Hepatocyte (in vitro differentiated cells): ENCODE measurements at places on chromosomes 5 and 9. TPM values are rescaled to one million over a fixed set of nuclear protein-coding genes. Genes with fewer than 3 reads are reported as not detected.
A peak's percentile ranks its signal among the peaks of the same experiment; 100 is the strongest.

The FBN2 gene
- total RNA-seq = 108 and 143 TPM in 2 replicates

The MSX2 gene
- total RNA-seq = 20.7 and 28.8 TPM in 2 replicates

The C9 gene
- total RNA-seq = 0.47 and 0.76 TPM in 2 replicates

The PCSK1 gene
- total RNA-seq = 0.36 and 0.90 TPM in 2 replicates

The LCN9 gene
- total RNA-seq = 2.2 and 2.6 TPM in 2 replicates

The LOX gene
- 98.2 and 120 TPM in 2 replicates for total RNA-seq

DNA sequence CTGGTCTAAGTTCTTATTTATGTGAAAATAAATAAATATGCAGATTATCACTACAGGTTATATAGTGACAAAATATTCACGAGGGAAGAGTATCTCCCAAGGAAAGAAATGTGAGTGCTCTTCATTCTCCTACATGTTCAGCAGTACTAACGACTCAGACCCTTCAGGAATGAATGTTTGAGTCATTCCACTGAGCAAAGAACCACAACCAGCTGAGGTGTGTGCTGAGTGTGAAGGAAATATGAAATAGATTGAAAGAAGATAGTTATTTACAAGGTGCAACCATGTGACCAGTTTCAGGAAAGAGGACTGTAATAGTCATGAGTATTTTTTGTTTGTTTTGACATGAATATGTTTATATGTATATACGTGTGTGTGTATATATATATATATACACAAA, 228.7 kb downstream of the TUSC1 start:
- H3K4me3 ChIP-seq = no peak overlapping the region
- no peaks in the 10 kb centered on the region for H3K4me1 ChIP-seq
- H3K27me3 ChIP-seq = no peaks in the 10 kb centered on the region
- DNase-seq = no peak
- H3K36me3 ChIP-seq = no peaks in the 10 kb centered on the region

DNA sequence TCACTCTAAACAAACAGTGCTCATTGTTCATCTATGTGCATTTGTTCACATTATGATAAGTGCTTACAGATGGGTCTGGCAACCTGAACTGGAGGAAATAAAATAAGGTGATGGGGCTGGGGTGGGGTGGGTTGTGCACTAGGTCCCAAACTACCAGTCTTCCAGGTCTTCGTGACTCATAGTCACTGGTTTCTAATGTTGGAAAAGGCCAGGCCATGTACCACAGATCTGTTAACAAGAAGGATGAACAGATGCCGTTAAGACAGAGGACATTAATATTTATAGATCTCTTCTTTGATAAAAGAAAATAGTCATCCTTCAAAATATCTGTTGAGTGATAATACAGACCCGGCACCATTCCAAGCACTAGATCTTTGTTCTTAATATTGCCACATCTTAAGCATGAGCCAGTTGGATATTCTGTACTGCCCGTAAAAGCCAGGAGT, 71.4 kb upstream of the STARD4 start:
- no peaks in the 10 kb centered on the region for H3K27me3 ChIP-seq
- DNase-seq = no peak

DNA sequence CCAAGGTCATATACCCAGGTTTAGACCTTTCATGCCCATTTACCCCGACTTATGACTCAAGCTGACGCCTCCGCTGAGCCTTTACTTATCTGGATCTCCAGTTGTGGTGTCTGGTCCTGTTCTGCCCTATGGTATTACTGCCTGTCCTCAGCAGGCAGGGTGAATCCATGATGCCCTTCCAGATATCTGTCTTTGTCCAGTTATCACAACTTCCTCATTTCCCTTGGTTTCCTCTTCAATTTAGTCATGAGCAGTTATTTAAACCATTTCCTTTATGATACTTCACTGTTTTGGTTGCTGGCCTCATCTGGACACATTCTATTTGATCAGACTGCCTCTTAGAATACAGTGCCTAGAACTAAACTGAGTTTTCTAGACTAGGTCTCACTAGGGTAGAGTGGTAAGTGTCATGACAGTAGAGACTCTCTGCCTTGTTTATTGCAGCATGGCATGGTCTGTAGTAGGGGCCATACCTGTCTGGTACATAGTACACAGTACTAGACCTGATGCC, 93.3 kb downstream of the MELK start:
- no peaks in the 10 kb centered on the region for H3K27me3 ChIP-seq
- H3K4me3 ChIP-seq = no peak overlapping the region
- H3K4me1 ChIP-seq = no peaks in the 10 kb centered on the region
- H3K27ac ChIP-seq = no peak overlapping the region
- no peak for DNase-seq

- H3K4me1 ChIP-seq = no peaks in the 10 kb centered on the region
- no peak for DNase-seq
- H3K4me3 ChIP-seq = no peak overlapping the region
- H3K36me3 ChIP-seq = no peaks in the 10 kb centered on the region
- no peaks in the 10 kb centered on the region for H3K27me3 ChIP-seq
These were observed 7.4 kb upstream of the CDC42SE2 start for GRCh38 chr5:131256507-131256823.

DNA sequence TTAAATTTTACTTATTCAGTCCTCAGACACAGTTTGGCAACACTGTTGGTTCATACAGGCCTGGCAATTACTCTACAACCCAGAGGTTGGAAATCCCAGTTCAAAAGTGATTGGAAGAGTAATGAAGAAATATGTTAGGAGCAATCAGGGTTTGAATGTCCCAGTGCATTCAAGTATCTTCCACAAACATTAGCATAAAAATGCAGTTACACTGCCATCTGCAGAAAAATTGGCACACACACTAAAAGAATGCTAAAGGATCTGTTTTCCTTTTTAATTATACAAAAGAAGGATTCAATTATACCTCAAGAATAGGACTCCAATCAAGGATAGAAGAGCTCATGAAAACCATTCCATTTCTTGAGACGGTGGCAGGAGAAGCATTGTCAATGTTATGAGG, 130.2 kb downstream of the DNAH5 start:
- no peak overlapping the region for H3K4me3 ChIP-seq
- no peaks in the 10 kb centered on the region for H3K4me1 ChIP-seq
- DNase-seq = no peak
- H3K27ac ChIP-seq = no peak overlapping the region
- H3K27me3 ChIP-seq = no peaks in the 10 kb centered on the region

GRCh38 chr9:7315746-7316145, 483.8 kb downstream of the DMAC1 start:
- DNase-seq = peak; percentile 41
- no peaks in the 10 kb centered on the region for H3K36me3 ChIP-seq
- peaks cover 12% of the 10 kb centered on the region for H3K4me1 ChIP-seq
- H3K4me3 ChIP-seq = no peak overlapping the region
- no peaks in the 10 kb centered on the region for H3K27me3 ChIP-seq
- H3K27ac ChIP-seq = peak overlapping the region; percentile 70

DNA sequence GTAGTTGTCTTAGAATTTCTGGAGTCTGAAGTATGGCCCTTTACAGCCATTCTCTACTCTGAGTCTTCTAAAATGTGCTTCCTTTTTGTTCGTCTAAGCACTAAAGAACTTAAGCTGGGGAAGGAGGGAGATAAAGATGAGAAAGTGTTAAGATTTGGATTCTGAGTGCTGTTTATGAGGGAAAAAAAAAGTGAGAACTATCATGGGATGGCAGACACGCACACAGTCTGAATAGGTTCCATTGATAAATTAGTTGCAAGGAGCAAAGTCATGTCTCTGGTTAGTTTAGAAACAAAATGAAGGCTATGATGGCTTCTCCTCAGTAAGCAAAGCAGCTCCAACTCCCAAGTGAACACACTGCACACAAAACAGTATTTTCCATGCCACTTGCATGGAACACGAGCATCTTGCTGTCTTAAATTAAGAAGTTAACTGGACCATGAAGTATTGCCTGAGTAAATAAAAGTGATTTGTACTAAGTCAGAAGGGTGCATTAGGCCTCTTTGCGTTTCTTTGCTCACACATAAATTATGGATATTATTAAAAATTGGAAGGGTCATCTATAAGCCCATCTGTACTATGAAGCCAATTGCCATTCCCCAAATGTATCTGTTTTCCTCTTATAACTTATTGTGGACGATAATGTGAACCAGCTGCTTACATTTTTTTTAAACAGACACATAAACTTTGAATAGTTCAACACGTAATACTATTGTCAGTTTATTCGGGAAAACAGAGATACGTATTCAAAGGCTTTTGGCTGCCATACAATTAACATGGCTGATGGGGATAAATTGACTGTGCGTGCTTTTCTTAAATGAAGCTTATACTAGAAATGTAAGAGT, 199.3 kb downstream of the SGCD start:
- peak overlapping the region; percentile 68 for H3K27ac ChIP-seq
- no peaks in the 10 kb centered on the region for H3K27me3 ChIP-seq
- no peak overlapping the region for H3K4me3 ChIP-seq
- H3K4me1 ChIP-seq = no peaks in the 10 kb centered on the region

DNA sequence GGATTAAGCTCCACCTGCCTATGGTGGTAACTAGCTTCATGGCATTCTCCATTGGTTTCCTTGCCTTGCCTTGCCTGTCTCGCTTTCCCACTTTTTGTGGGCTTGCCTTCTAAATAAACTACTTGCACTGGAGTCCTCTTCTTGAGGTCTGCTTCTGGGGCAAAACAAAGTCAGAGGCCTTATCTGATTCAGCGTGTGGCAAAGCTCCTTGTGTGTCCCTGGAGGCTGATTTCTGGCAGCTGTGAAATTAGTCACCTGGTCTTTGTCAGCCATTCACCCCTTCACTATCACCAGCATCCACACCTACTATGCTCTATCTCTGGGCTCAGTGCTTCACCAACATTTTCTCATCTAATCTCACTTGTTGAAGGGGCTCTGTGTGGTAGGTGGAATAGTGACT, 176.2 kb downstream of the SEC61B start:
- no peak overlapping the region for H3K27ac ChIP-seq
- no peak overlapping the region for H3K4me3 ChIP-seq
- no peaks in the 10 kb centered on the region for H3K36me3 ChIP-seq
- no peaks in the 10 kb centered on the region for H3K27me3 ChIP-seq

- H3K36me3 ChIP-seq = no peaks in the 10 kb centered on the region
- no peaks in the 10 kb centered on the region for H3K4me1 ChIP-seq
- no peak overlapping the region for H3K27ac ChIP-seq
These were observed 163.4 kb upstream of the FBXL17 start for GRCh38 chr5:108545301-108545700.

DNA sequence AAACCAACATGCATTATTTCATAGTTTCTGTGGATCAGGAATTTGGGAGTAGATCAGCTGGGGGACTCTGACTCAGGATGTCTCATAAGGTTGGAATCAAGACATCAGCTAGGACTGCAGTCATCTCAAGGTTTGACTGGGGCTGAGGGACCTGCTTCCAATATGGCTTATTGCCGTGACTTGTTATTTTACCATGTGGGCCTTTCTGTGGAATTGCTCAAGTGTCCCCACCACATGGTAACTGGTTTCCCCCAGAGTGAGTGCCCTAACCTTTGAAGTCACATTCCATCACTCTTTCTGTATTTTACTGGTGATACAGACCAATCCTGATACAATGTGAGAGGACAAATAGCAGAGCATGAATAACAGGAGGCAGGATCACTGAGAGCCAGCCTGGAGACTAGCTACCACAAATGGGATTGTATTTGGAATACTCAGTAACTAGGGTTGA, 70.2 kb upstream of the ELL2 start:
- H3K4me1 ChIP-seq = no peaks in the 10 kb centered on the region
- H3K27me3 ChIP-seq = no peaks in the 10 kb centered on the region
- DNase-seq = no peak
- no peak overlapping the region for H3K4me3 ChIP-seq
- H3K27ac ChIP-seq = no peak overlapping the region
- no peaks in the 10 kb centered on the region for H3K36me3 ChIP-seq

DNA sequence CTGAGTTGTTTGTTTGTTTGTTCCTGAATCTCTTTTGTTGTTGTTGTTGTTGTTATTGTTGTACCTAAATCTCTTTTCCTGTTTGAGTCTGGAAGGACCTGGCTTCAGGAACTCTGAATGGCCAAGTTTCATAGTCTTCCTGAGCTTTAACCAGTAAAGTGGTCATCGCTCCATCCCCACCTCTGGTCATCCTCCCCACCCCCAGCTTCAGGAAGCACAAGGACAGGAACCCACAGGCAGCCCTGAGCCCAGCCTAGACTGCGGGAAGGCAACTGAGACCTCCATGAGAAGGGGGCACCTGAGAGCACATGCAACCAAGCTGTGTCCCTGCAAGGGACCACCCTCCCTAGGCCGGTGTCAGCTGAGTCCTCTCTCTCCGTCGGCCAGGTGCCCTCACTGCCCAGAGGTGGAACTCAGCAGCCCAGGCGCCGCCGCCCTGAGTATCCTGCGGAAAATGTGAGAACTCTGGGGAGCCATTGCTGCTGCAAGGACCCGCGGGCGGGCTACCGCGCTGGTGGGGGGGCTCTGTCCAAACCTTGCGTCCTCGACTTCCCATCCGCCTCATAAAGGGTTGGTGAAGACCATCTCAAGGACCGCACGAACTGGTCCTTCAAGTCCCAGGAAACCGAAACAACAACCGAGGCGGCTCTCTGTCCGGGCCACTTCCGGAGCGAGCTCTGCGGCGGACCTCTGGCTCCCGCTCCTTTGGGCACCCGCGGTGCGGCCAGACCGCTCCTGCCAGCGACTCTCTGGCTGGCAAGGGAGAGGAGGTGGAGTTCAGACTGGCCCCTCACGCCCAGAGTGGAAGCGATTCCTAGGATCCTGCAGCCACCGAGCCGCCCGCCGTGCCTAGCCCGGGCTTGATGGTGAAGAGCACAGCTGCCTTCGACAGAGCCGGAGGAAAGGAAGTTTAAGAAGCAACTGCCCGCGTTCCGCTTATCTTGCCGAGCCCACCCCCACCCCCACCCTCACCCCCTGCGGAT, 4.2 kb downstream of the BARX1 start:
- H3K27ac ChIP-seq = no peak overlapping the region
- peaks cover 28% of the 10 kb centered on the region for H3K4me1 ChIP-seq
- H3K36me3 ChIP-seq = no peaks in the 10 kb centered on the region

DNA sequence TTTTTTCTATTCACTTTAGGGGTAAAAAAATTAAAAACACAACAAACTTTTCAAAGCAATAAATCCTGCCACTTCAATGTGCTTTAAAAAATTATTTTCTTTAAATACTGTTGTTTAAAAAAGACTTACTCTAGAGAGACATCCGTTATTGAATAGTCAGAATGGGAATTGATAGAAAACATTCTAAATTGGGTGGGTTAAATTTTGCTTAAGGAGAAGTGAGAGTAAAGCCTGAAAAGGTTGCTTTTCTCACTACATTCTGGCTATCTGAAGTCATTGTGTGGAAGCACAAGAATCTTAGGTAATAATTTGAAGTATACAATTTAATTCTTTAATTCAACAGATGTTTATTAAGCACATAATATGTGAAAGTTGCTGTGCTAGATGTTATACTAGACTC, 509.3 kb downstream of the NR2F1-AS1 start:
- no peaks in the 10 kb centered on the region for H3K36me3 ChIP-seq
- H3K27me3 ChIP-seq = no peaks in the 10 kb centered on the region
- no peak for DNase-seq
- no peaks in the 10 kb centered on the region for H3K4me1 ChIP-seq
- H3K27ac ChIP-seq = no peak overlapping the region
- H3K4me3 ChIP-seq = no peak overlapping the region

DNA sequence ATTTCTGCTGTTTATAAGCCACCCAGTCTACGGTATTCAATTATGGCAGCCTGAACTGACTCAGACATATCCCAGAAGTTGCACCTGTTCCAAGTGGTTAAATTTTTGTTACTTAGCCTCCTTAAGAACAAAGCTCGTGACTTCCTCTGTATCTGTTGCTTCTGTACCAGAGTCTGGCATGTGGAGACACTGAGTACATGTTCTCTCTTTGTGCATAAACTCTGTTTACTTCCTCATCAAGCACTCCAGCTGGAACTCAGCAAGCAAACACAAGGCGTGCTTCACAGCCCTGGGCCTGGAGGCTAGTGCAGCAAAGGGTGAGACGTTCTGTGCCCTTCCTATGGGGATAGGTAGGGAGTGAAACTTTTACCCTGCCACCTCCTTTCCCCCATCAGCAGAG, 19.0 kb downstream of the C9orf152 start:
- H3K4me3 ChIP-seq = no peak overlapping the region
- no peaks in the 10 kb centered on the region for H3K36me3 ChIP-seq
- H3K4me1 ChIP-seq = peaks cover 14% of the 10 kb centered on the region
- peak; percentile 41 for DNase-seq
- H3K27ac ChIP-seq = peak overlapping the region; percentile 4
